Mesenteric fat pad (tissue), 1 donor: ENCODE measurements at places on chromosomes 3 and 15.

- no peak for DNase-seq
Observed at GRCh38 chr15:76337696-76338485, 1.3 kb downstream of the ISL2 start.

- DNase-seq, result no peak
Observed at GRCh38 chr15:40357246-40357645, 773 bp upstream of the DISP2 start.

DNA sequence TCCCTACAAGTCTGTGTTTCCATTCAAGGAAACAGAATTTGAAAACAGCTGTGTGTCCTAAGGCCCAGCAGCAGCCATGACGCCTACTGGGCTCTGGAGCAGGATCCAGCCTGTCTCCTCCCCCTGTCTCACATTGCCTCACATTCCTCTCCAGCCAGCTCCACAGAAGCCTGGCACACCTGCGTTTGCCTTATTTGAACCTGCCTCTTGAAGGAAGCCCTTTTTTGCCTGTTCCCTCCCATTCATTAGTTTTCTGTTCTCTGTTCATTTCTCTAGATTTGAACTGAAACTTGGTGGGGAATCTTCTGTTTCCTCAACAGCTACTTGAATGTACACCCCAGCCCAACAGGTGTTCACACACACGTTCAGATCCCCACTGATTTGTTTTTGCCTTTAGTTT, 890.5 kb downstream of the TUSC7 start:
- no peak for DNase-seq

- DNase-seq, result no peak
Observed at GRCh38 chr3:197753263-197753662, 3.6 kb downstream of the FYTTD1 start.

- no peak for DNase-seq
Observed at GRCh38 chr3:193788189-193788991, 195.4 kb downstream of the OPA1 start.

DNA sequence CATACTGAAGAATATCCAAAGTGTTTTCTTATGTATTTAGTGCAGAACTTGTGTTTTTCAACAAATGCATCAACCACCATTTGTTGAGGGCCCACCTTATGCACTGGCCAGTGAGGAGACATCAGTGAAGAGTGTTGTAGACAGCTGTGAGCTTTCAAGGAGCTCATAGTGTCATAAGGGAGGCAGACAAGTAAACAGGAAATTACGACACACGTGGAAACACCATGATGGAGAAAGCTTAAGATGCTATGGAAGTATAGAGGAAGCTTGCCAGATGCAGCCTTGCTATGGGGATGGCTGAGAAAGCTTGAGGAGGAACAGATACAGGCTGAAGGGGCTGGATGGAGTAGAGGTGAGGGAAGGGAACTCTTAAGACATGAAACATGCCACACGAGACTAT, 50.8 kb upstream of the PSMD6 start:
- DNase-seq, result no peak

DNA sequence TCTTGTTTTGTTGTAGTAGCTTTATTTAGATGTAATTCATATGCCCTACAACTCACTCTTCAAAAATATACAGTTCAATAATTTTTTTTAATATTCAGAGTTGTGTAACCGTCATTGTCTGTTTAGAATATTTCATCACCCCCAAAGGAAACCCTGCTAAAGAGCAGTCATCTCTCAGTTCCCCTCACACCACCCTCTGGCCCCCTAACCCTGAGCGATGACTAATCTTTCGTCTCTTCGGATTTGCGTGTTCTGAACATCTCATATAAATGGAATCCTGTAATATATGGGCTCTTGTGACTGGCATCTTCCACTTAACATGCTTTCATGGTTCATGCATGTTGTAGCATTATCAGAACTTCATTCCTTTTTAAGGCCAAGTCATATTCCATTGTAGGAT, 183.8 kb downstream of the ATG7 start:
- no peak for DNase-seq

GRCh38 chr3:192445770-192446644, 281.3 kb downstream of the FGF12 start:
- no peak for DNase-seq

DNA sequence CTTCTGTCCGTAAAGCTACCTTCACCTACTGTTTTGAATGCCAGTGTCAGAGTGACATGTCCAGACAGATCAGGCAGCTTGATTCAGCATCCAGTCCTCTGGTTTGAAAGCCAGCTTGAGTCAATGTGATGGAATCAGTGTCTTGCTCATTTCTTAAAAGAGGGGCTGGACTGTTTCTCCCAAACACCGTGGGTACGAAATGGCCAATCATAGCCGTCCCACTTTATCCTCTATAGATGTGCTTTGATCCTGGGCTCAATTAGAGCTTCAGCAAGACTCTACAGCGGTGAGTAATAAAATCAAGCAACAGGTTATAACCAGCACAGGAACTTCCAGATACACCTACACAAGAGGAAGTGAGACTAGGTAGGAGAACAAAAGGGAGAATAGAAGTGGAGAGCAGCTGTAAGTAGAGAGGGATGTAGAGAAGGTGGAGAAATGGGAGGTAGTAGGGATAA, 17.0 kb upstream of the OR5K1 start:
- no peak for DNase-seq

DNA sequence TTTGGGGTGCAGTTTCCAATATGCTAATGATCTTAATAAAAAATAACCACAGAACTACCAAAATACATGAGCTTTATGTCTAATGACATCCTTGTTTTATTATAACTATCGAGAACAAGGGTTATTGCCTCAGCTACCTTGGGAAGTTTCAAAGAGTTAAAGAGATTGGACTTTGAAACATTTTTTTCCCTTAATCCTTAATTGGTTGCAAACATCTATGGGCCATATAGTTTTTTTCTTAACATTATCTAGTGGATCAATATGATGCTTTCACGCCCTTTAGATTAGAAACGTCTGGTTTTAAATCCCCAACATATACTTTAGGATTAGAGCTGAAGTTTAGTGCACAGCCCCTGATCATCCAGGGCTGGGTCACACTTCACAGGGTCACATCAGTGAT, 219.2 kb upstream of the SGO1 start:
- DNase-seq, result no peak

GRCh38 chr15:55197362-55197705, 593 bp upstream of the RSL24D1 start:
- DNase-seq, result no peak

- DNase-seq, result no peak
Observed at GRCh38 chr3:56725175-56725574, 42.1 kb upstream of the TASOR start.

DNA sequence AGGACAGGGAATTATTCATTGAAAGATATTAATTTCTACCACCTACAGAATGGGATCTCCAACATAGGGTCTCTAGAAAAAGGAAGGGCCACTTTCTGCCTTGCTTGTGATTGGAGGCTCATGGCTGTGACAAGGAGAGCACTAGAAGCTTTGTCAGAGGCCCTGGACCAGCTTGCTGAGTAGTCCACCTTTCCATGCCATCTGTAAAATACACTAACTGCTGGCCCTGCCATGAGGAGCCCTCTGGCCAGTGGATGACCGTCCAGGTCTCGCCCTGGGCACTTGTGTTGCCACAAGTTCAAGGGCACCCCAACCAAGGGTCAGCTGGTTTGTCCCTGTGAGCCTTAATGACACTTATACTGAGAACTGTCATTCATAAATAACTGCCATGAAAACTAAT, 1.6 kb upstream of the SYNM start:
- DNase-seq, result peak; percentile 45

GRCh38 chr15:64854526-64854925, 12.8 kb downstream of the PLEKHO2 start:
- no peak for DNase-seq

DNA sequence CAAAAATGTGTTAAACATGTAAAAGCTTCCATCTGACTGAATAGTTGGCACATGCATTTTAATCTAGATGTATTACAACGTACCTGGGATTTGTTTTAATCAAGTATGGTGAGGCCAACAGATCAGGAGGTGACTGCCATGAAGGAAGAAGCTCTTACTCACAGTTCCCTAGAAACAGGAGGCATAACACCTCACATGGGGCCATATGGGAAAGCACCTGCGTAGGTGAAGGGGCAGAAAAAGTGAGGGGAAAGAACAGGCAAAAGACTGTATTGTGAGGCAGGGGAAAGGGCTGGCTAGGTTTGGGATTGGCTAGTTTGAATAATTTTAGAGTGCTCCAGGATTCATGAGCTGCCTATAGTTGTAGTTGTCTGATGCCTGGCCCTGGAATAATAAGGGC, 9.6 kb downstream of the SQOR start:
- DNase-seq, result no peak

- DNase-seq, result peak; percentile 93
Observed at GRCh38 chr3:45226206-45226915, at the start of gene TMEM158. TSS of gene TMEM158 (minus strand) at chr3:45226287. CDS start at chr3:45226027, 260 bp downstream.

GRCh38 chr15:58556541-58556940, 124.8 kb downstream of the LIPC start:
- no peak for DNase-seq

- DNase-seq, result no peak
Observed at GRCh38 chr15:91890614-91891013, 37.1 kb downstream of the SLCO3A1 start.

DNA sequence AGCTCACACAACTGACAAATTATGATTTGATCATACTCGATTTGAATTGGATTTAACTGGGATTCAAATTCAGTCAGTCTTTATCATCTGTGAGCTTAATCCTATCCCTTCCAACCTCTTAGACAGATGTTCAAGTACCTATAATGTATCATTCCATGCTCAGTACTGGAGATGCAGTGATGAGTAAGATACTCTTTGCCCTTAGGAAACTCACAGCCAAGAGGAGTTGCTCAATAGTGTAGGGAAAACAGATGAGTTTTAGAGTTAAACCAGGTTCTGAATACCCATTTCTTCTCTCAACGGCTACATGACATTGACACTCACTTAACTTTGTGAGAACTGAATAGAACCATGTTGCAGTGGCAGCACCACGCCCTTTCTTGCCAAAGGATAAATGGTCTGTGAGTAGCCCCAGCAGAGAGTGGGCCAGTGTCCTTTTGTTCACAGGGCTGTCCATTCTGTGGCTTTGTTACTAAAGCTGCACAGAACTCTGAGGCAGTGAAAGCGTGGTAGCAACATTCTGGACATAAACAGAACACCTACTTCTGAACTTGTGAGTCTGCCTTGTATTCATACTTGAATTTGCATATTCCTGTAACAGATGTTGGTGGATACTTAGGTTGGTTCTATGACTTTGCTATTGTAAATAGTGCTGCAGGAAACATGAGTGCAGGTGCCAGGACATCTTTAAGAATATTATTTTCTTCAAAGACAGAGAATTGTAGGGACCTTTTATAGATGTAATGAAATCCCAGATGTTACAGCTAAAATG, 91.6 kb downstream of the RASA2 start:
- no peak for DNase-seq

DNA sequence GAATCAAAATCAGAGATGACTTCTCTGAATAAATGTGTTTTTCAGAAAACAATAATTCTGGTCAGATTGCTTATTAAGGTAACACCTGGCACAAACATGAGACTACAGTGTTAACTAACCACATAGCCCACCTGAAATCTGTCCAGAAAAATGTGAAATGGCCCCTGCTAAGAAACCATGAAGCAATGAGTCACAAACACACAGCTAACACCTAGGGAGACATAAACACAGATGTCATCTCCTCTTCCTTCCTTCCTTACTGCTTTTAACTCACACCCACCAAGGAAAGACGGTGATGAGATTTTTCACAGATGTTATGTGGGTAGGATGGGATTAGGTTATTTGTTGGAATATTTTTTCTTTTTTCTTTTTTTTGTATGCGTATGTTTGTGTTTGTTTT, 315.0 kb upstream of the STAC start:
- no peak for DNase-seq

- no peak for DNase-seq
Observed at GRCh38 chr15:73753250-73754130, at the start of gene INSYN1. TSS of gene INSYN1 (minus strand) at chr15:73753351. CDS start at chr15:73751130, 2,221 bp downstream.

DNA sequence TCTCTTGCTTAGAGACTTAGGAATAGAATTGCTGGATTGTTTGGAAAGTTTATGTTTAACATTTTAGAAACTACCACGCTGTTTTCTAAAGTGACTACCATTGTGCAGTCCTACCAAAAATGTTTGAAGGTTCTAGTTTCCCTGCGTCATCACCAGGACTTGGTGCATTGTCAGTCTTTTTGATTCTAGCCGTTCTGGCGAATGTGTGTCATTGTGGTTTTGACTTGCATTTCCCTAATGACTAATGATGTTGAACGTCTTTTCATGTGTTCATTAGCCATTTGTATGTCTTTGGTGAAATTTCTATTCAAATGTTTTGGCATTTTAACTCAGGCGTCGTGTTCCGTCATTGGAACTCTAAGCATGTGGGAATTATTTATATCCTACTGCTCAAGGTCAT, 58.0 kb downstream of the CHD2 start:
- no peak for DNase-seq

GRCh38 chr3:128567705-128568356, 74.8 kb upstream of the GATA2 start:
- no peak for DNase-seq

DNA sequence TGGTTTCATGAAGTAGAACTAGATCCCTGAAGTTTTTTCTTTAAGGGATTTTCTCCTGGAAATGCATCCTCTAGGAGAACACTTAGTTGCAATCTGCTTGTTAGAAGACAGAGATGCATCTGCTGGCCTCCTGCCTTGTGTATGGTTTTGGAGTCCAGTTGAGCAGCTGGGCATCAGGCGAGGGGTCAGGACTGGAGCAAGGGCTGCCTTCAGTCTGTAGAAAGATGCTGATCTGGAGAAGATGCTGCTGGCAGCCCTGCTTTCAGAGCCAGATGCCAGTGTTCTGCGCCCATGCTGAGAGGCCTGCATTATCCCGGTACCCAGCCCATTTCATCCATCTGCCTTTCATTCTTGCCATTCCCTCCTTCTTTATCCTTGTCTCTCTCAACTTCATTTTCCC, 77.4 kb downstream of the CHCHD6 start:
- DNase-seq, result no peak

DNA sequence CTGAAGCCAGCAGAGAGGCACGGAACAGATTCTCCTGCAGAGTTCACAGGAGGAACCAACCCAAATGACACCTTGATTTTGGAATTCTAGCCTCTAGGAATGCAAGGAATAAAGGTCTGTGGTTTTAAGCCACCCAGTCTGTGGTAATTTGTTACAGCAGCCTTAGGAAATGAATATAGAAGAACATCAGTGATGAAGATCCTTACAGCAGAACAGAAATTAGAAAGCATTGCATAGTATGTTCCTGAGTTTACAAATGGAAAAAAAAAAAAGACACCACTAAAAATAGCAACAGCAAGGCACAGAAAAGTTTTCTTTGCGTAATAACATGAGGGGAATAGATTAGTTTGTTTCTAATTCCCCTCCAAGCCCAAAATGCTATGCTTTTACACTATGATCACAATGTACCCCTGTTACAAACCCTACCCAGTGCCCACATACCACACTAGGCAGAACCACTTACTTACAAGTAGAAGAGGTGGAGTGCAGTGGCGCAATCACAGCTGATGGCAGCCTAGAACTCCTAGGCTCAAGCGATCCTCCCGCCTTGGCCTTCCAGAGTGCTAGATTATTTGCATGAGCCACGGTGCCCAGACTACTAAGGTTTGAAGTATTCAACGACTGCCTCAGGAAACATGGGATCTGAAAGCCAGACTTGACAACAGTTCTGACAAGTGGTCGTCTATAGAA, 84.3 kb downstream of the SHQ1 start:
- DNase-seq, result no peak

- DNase-seq, result no peak
Observed at GRCh38 chr3:12158387-12159226, at the start of gene TIMP4. TSS of gene TIMP4 (minus strand) at chr3:12158912. CDS start at chr3:12158840, 72 bp downstream.
